Stimulated activated naive CD4-positive, alpha-beta T cell treated with Interleukin-2 at 50 U/mL for 16 hours (primary cell): ENCODE measurements at places on chromosomes 6 and 20.

GRCh38 chr6:132286298-132287019 is 114.8 kb downstream of the MOXD1 start:
- no peak for DNase-seq

DNA sequence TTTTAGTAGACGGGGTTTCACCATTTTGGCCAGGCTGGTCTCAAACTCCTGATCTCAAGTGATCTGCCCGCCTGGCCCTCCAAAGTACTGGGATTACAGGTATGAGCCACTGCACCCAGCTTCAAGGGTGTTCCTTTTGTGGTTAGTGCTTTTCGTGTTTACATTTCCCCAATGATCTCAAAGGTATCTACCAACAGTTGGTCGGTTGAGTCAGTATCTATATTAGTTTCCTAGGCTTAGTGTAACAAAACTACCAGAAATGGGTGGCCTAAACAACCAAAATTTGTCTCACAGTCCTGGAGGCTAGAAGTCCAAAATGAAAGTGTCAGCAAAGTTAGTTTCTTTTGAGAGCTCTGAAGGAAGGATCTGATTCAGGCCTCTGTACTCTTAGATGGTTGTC is 30.1 kb downstream of the CASP8AP2 start:
- no peak for DNase-seq

DNA sequence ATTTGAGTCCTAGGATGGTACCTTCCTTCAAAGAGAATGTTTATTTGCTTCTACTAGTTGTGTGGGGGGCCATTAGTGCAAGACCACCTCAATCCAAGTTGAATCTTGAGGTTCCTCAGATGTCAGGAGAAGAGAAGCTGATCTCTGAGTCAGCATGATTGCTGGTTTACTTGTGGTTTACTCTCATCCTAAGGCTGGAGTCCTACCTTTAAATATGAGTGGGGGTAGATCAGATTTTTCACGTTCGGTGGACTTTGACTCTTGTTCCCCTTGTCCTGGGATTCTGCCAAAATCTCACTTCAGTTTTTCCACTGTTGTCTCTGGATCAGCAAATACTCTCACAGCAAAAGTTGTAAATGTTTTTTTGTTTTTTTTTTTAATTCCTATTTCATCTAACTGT is 84.6 kb upstream of the F13A1 start:
- no peak for DNase-seq

- no peak for DNase-seq
Measured at GRCh38 chr6:32551410-32551809, 21.3 kb upstream of the HLA-DRB5 start.

- DNase-seq = no peak
Measured at GRCh38 chr6:34074064-34074742, 71.7 kb downstream of the GRM4 start.

GRCh38 chr20:11271920-11272594 is 598.3 kb upstream of the JAG1 start:
- no peak for DNase-seq

DNA sequence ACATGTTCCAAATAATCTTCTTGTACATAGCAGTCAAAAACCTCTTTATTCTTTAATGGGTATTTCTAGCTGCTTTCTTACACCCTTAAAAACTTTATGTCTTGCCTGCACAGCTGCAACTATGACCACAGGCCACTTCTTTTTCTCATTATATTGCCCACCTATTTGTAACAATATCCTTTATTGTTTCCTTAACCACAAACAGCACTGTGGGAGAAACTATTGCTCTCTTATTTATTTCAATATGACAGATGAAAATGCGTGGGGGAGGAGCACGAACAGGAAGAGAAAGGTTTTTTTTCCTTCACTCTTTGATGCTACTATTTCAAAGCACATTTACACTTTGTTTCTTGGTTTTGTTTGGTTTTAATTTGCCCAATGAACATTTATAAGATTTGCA is 253.5 kb downstream of the GJA1 start:
- no peak for DNase-seq

DNA sequence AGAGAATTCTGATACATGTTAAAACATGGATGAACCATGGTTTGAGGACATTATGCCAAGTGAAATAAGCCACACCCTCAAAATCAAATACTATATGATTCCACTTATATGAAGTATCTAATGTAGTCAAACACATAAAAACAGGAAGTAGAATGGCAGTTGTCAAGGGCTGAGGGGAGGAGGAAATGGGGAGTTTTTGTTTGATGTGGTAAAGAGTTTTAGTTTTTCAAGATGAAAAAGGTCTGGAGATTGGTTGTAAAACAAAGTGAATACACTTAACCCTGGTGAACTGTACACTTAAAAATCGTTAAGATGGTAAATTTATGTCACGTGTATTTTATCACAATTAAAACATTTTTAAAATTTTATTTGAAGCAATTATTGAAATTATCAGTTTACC is 127.4 kb upstream of the GRIK2 start:
- DNase-seq = no peak

DNA sequence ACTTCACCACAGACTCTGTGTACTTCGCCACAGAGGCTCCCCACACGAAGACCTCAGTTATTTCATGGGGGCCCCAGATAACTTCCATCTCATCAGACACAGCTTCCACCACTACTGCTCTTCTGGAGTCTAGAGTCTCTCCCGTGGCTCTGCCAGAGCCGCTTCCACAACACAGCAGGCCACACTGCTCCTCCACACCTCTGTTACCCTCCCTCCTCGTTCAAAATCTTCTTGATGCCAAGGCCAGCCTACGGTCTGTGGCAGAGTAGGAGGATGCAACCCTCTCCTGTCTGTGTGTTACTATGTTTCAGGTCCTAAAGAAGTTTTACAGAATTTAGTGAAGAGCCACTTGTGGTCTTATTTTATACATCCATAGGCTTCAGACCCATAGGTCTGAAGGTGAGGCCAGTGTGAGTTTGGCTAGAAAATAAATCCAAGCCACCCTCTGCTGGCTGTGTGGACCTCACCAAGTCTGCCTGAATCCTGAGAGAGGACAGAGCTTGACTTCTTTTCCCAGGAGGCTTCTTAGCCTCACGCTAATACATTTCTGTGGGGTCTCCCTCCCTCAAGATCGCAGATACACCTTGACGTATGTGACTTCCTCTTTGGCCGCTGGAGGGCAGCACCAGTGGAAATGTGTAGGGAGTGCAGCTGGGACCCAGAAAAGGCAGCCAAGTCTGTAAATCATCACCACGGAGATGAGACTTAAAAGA is 197.7 kb downstream of the FAXC start:
- no peak for DNase-seq

GRCh38 chr20:9392892-9393857 is 121.2 kb upstream of the LAMP5 start:
- DNase-seq = no peak

GRCh38 chr6:144106206-144106605 is 10.8 kb upstream of the SF3B5 start:
- no peak for DNase-seq

GRCh38 chr6:25700761-25701160 is 48.7 kb downstream of the SCGN start:
- DNase-seq = no peak

- no peak for DNase-seq
Measured at GRCh38 chr6:113299531-113299930, 557.6 kb upstream of the MARCKS start.

DNA sequence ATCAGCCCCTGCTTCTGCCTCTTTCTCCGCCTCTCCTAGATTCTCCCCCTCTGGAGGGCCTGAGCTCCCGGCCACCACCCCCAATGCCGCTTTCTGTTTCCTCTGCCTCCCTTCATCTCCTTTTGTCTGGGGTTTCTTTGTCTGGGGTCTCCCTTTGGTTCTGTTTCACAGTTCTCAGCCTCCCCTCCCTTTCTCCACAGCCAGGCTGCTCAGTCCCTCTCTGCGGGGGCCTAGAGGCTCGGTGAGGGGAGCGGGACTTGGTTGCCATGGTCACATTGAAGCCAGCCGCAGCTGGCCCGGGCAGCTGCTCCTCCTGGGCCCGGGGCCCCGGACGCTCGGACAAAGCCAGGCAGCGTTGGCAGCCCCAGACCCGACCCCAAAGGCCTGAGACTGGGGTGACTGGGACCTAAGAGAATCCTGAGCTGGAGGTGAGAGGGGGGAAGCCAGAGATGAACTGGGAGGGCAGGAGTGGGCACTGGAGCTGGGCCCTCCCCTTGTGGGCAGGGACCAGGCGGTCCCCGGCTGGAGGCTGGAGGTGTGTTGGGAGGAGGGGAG is 3.5 kb upstream of the DDR1 start:
- DNase-seq = no peak

- no peak for DNase-seq
Measured at GRCh38 chr20:7975851-7976414, 35.7 kb upstream of the HAO1 start.

GRCh38 chr6:100226811-100227210 is 232.8 kb upstream of the MCHR2 start:
- no peak for DNase-seq

- DNase-seq = no peak
Measured at GRCh38 chr20:34302312-34302722, 838 bp downstream of the AHCY start.

- DNase-seq = no peak
Measured at GRCh38 chr6:159059141-159059540, 14.3 kb upstream of the TAGAP start.

GRCh38 chr6:167651318-167652041 is 175.2 kb upstream of the AFDN start:
- no peak for DNase-seq

GRCh38 chr20:16926626-16927430 is 178.7 kb downstream of the OTOR start:
- no peak for DNase-seq

DNA sequence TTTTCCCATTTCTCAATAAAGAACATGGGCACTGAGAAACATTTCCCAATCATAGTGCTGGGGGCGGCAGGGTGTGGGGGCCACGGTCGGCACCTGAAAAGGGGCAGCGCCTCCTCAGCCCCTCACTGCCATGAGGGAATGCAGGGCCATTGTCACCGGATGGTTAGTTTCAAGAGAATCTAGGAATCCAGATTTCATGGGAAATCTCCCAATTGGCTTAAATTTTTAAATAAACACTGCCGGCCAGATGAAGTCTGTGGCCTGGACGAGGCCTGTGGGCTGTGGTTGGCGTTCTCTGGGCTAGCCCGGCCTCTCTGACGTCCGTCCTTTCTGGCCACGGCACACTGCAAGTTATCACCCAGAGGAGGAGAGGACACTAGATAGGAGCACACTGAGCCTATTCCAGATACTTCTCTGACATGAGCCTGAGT is 25.6 kb downstream of the MANBAL start:
- DNase-seq = no peak

- DNase-seq = peak; percentile 68
Measured at GRCh38 chr6:30647242-30648116, 546 bp downstream of the C6orf136 start.

GRCh38 chr6:154954347-154954746 is 40.8 kb upstream of the TIAM2 start:
- no peak for DNase-seq

DNA sequence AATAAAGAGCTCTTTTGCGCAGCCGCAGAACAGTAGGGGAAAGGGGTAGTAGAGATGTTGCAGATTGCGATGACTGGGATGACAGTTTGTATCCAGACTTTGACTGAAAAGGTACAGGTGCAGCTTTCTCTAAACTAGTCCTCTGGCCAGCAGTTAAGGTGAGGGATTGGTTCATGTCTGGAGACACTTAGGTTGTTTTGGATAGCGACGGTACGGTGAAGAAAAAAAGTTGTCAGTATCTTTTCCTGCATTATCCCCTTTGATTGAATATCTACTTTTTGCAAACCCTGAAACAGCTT is 537 bp downstream of the PRR3 start:
- peak; percentile 69 for DNase-seq

DNA sequence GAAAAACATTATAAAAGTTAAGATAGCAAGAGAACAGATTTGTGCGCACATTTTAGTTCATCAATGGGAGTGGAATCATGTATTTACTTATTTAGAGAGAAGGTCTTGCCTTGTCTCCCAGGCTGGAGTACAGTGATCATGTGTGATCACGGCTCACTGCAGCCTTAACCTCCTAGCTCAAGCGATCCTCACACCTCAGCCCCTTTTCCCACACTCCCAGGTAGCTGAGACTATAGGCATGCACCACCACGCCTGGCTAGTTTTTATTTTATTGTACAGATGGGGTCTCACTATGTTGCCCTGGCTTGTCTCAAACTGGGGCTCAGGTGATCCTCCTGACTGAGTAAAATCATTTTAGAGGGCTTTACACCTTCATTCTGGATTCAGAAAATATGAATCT is 72.3 kb upstream of the ADGRF1 start:
- DNase-seq = no peak

DNA sequence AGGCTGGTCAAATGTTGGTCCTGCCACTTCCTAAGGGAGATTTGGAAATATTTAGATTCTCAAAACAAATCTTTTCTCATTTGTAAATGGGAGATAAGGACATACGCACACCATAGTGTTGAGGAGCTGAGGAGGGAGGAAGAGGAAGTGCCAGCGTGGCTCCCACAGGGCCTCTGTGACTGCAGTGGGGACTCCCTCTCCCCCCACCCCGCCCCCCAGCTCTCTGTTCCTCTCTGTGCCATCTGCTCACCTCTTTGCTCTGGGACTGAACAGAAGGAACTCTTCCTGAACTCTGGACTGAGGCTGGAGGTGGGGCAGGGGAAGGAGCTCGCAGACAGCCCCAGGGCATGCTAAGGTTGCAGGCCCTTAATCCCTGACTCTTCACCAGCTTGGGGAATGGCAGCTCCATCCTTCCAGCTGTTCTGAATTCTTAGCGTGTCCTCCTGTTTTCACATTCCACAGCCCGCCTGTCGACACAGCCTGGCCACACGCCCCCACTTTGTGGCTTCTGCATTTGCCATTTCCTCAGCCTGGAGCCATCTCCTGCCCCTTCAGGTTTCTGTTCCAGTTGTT is 11.4 kb downstream of the DDX27 start:
- no peak for DNase-seq
